ENCODE measurements at places on chromosomes 4 and X.

DNA sequence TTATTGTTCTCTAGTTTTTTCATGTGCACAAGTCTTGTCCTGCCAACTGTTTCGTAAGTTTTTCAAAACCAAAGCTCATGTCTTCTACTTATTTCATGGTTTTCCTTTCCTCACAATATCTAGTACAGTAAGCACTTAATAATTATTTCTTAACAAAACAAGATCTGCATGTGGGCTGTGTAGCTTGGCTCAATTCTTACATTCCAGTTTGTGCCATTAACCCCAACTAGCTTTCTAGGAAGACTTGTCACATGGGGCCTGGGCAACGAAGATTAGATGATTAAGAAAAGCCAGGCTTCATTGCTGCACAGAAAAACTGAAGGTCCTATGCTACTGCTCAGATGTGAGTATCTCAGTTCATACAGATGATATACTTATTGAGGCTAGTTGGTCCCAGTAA, 155.3 kb upstream of the TEX13A start:
- no peak for DNase-seq

- DNase-seq: no peak
These were observed 47.5 kb downstream of the DCTD start for GRCh38 chr4:182869697-182870096.

DNA sequence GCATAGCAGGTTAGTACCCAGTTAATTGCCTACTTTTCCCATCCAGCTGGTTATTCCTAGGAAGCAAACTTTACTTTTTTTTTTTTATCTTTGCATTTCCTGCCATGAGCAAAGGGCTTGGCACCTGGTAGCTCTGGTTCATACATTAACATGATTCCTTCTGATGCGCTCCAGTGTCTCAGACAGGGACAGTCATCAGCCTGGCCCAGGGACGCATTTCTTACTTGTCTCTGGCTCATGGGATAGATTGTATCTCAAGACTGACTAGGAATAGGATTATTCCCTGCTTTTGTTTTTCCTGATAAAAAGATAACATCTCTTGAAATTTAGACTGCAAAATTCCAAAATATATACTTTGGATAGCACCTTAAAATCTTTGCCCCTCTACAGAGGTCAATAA, 571.5 kb upstream of the TENM3 start:
- DNase-seq: no peak

DNA sequence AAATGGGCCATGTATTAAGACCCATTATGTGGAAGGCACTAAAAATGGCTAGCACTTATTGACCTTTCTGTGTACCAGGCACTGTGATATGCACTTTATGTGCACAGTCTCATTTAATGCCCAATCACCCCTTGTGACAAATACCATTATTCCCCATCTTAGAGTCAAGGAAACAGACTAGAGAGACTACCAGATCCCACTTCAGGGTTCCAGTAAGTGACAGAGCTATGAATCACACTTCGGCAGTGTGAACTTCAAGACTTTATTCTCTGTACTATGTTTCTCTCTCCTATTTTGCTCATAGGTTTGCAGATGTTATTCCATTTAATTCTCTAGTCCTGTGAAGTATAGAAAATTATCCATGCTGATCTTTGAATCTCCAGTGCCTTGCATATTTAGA, 107.0 kb downstream of the NFKB1 start:
- DNase-seq: no peak

Data from stimulated activated CD8-positive, alpha-beta memory T cell treated with anti-CD3 and anti-CD28 coated beads, Interleukin-7, amount 100 ng/mL, for 1 hour (primary cell).